ENCODE measurements at places on chromosomes 6 and 20.

DNA sequence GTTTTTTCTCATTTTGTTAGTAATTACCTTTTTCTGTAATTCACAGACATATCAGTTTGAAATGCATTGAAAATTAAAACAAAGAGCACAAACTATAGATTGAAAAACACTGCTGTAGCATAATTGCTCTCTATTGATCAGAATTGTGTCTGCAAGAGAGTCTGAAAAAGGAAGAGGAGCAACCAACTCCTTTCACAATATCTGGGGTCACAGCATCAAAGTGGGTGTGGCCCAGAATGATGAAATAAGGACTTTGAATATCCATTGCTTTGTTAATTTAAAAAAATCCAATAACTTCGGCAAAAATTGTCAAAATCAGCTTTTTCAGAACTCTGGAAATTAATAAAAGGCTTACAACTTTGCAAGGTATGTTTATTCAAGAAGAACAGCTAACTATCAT lies 99.2 kb downstream of the MYLK4 start:
- DNase-seq = no peak

GRCh38 chr6:65566117-65566516 lies 140.9 kb downstream of the EYS start:
- DNase-seq = no peak

- DNase-seq = peak; percentile 63
Measured at GRCh38 chr6:113596387-113597230, 260.5 kb upstream of the MARCKS start.

GRCh38 chr20:44601801-44602204 lies 19.4 kb downstream of the PKIG start:
- DNase-seq = peak; percentile 80

DNA sequence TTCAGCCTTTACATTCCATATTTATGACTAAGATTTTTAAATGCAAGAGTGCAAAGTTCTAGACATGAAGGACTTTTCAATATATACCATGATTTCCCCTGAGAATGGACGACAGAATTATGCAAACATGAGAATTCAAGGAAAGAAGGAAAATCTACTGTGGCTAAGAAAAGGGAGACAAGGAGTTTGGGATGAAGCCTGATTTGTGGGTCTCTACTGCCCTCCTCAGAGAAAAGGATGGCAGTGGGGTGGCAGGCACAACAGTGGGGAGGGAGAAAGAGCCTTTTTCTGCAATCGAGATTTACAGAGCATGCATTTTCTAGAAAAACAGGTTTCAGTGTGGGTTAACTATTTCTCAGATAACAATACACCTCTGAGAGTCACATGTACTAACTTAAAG lies 466.9 kb upstream of the NRSN1 start:
- DNase-seq = no peak

GRCh38 chr20:59789686-59790085 lies 143.8 kb downstream of the SYCP2 start:
- peak; percentile 9 for DNase-seq

- no peak for DNase-seq
Measured at GRCh38 chr6:165049362-165049761, 260.0 kb downstream of the C6orf118 start.

GRCh38 chr20:9093218-9093957 lies 24.5 kb downstream of the PLCB4 start:
- no peak for DNase-seq

GRCh38 chr6:73233048-73233447 lies 7.8 kb upstream of the KHDC1L start:
- DNase-seq = no peak

DNA sequence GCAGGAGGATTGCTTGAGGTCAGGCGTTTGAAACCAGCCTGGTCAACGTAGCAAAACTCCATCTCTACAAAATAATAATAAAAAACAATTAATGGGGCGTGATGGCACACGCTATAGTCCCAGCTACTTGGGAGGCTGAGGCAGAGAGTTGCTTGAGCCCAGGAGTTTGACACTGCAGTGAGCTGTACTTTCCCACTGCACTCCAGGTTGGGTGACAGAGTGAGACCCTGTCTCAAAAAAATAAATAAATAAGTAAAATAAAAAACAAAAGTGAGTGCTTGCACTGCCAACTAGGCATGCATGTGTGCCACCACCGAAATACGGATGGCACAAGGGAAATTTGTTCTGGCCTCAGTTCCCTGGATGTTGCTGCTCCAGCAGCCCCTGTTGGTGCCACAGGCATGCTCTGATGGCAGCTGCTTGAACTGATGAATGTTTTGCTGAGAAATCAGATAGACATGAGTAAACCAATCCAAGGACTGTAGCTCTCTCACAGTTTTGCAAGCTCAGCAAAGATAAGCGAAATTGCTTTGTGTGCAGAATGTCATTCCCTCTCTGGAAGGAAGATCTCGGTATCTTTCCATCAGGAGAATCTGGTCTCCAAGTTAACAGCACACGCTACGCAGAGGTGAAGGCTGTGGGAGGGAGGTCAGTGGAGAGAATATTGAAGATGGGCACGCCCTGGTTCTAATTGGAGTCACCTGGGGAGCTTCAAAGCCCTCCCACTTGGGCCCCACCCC lies 188.0 kb upstream of the SLC24A3 start:
- DNase-seq = no peak

DNA sequence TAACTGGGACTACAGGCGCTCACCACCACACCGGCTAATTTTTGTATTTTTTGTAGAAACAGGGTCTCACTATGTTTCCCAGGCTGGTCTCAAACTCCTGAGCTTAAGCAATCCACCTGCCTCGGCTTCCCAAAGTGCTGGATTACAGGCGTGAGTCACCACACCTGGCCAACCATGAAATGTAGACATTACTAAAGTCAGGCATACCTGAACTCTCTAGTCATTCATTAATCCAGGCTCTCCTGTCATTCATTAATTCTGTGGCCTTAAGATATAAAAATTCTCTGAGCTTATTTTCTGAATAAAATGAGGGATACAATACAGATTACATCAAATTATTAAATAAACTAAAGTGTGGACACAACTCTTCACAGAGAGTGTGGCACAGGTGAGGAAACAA lies 159.7 kb downstream of the GMDS start:
- no peak for DNase-seq

DNA sequence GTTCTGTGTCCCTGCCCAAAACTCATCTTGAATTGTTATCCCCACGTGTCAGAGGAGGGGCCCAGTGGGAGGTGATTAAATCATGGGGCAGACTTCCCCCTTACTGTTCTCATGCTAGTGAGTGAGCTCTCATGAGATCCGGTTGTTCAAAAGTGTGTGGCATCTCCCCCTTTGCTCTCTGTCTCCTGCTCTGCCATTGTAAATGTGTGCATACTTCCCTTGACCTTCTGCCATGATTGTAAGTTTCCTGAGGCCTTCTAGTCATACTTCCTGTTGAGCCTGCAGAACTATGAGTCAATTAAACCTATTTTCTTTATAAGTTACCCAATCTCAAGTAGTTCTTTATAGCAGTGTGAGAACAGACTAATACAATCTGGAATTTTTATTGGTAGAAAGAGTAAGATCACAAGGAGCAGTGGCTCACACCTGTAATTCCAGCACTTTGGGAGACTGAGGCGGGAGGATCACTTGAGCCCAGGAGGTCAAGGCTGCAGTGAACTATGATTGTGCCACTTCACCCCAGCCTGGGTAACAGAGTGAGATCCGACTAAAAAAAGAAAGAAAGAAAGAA lies 47.1 kb upstream of the SLC22A16 start:
- DNase-seq = no peak

- no peak for DNase-seq
Measured at GRCh38 chr20:56736285-56736857, 107.3 kb downstream of the TFAP2C start.

GRCh38 chr6:123747515-123747914 lies 56.1 kb upstream of the NKAIN2 start:
- DNase-seq = no peak

GRCh38 chr6:13044390-13044789 lies 283.9 kb downstream of the TBC1D7 start:
- DNase-seq = no peak

- no peak for DNase-seq
Measured at GRCh38 chr6:73965539-73966029, 269.6 kb downstream of the CD109 start.

- DNase-seq = no peak
Measured at GRCh38 chr20:19231359-19232035, 19.1 kb downstream of the SLC24A3 start.

DNA sequence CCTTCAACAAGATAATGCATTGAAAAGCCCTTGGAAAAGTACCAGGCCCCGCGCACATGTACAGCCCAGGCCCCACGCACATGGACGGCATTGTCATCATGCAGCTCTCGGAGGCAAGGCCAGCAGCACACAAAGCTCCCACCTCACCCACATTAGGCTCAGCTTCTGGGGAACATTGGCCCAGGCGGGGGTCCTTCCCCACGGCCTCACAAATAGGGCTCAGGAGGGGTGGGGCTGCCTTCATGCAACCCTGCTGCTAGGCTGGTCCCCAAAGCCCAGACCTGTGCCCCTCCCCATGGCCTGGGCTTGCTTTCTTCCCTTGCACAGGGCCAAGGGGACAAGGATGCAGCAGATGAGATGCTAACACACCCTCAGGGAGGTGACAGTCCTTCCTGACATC lies 26.7 kb downstream of the NPEPL1 start:
- DNase-seq = peak; percentile 25

- no peak for DNase-seq
Measured at GRCh38 chr6:41200901-41201763, at the start of gene TREML2. TREML2 (minus strand) TSS chr6:41201149; CDS start chr6:41201008, 141 bp downstream.

DNA sequence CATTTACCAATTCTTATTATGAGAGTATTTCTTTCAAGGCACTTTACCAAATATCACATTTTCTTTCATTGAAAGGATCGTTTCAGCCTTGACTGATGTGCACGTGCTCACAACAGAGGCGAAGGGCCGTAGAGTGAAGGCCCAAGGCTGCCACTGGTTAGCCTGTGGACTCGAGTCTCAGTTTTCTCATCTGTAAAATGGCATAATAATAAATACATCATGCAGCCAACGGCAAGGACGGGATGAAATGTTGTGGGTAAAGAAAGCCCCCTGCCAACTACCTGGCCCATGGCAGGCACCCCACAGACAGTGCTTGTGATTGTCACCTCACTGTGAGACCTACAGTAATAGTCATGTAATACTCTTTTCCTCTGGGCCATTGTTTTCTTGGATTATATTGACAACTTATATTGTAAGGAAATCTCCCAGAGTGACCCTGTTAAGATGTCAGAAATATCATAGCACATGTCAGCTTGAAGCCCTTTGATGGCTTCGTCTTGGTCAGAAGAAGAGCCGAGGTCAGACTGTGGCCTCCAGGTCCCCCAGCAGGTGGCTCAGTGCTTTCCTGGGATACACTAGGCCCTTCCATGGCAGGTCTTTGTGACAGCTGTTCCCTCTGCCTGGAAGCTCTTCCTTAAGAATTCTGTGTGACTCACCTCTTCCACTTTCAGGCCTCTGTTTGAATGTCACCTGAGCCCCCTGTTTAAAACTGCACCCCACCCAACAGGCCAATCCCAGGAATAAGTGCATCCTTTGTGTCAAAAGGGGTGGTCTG lies 36.3 kb downstream of the FAM50B start:
- no peak for DNase-seq

- DNase-seq = no peak
Measured at GRCh38 chr6:24766680-24767462, 7.9 kb upstream of the GMNN start.

DNA sequence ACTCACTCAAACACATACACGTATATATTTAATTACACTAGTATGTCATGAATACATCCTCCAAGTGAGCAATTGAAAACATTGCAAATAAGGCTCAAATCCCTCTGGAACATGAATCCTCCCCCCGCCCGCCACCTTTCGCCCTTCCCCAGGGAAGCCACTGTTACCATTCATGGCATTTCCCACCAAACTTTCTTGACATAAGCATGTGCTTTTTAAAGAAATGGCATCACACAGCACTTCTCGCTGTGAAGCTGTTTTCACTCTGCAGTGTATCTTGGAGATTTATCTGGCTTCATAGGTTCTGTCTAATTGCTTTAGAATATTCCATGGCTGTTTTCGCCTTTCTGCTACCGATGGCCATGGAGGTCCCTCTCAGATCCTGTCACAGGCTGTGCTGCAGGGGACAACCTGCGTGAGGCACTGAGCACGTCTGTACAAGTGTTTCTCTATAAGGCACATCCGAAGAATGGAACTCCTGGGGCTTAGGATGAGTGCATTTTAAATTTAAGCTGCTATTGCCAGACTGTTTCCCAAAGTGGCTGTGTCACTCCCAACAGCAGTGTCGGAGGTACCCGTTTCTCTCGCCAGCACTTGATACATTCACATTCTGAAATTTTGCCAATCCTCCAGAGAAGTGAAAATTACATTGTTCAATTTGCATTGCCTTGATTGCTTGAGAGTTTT lies 22.2 kb upstream of the PHACTR3 start:
- DNase-seq = no peak

DNA sequence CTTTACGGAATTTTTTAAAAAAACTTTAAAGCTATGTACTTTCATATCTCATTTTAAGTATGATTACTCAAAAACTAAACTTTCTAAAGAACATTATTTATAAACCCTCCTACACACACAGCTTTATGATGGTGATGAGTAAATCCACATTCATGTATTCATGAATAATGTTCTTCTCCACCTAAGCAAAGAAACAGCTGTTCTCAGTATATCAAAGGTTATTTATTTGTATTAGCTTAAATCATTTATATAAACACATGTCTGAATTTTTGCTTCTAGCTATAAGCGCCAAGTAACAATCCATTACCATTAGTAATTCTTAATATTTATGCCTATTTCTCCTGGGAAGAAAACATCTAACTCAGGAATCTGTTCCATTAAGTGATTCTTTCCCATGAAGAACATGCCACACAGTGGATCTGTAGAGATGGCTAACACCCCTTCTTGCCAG lies 63.3 kb downstream of the SMLR1 start:
- no peak for DNase-seq

GRCh38 chr6:168724669-168725570 lies 283.9 kb downstream of the SMOC2 start:
- no peak for DNase-seq

DNA sequence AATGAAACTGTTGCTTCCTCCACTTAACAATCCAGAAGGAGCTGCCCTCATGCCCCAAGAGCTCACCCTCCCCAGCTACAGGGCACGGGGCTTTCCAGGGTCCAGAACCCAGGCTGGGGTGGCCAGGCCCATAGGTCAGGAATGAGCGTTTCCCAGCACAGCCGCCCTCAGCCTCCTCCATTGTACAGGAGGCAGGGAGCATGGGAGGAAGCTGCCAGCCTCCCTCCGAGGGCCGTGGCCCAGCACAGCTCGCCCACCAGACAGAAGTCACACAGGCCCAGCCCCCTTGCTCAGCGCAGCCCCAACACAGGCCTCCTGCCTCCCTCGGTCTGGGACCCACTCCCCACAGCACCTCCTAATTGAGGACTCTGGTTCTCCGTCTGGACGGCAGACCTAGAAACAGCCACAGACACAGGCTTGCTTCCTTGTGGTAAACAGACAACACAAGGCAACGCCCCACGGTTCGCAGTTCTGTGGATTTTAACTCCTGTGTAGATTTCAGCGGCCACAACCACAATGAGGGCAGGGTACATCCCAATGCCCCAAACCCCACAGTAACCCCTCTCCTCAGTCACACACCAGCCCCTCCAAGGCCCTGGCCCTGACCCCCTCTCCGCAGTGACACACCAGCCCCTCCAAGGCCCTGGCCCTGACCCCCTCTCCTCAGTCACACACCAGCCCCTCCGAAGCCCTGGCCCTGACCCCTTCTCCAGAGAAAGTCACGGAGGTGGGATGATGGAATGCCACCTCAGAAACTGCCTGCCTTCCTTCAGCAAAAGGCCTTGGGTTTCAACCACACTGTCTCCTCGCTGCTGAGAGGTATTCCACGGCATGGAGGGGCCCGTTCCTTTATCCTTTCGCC lies 173.5 kb downstream of the DLL1 start:
- DNase-seq = peak; percentile 34

GRCh38 chr6:108170332-108171290 lies 4.8 kb downstream of the NR2E1 start:
- DNase-seq = no peak
